ENCODE measurements at places on chromosomes 12 and 14.

DNA sequence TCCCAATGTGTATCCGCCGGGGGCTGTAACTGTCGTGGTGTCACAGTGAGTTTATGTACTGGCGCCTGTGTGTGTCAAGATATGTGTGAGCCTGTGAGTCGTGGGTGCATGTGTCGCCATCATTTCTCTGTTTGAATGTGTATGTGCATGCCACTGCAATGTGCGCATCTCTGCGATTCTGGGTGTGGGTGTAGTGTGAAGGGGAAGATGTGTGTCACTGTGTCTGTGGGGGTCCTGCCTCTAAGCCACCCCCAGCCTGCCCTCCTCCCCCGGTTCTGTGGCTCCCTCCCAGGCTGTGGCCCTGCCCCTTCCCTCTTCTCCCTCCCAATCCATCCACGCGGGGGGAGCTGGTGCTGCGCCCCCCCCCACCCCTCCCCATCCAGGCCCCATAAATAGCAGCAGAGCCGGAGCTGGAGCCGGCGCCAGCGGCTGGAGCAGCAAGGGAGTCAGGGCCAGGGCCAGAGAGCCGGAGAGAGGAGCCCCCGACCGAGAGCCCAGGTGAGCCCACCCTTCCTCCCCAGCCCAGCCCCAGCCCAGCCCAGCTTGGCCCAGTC, at the start of gene CPNE6:
CPNE6 (plus strand) TSS at position 419 of the 554 bp plus-strand sequence. CDS start 1,375 bp downstream, outside the sequence.
- DNase-seq = no peak

DNA sequence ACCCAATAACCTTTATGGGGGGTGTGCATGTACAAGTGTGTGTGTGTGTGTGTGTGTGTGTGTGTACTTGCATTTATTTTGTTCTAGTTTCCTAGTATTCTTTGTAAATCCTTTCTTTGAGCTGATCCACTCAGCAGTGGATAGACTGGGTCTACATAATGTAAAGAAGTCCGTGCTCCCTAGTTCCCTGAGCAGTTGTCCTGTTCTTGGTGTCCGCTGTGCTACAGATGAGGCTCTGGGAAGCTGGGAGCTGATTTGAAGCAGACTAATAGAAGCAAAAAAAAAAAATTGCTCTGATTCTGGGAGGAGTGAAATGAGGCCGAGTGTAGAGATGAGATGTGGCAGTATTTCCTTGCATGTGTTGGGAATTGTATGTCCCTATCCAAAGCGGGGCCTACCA, 150.4 kb upstream of the WSCD2 start:
- DNase-seq = no peak

DNA sequence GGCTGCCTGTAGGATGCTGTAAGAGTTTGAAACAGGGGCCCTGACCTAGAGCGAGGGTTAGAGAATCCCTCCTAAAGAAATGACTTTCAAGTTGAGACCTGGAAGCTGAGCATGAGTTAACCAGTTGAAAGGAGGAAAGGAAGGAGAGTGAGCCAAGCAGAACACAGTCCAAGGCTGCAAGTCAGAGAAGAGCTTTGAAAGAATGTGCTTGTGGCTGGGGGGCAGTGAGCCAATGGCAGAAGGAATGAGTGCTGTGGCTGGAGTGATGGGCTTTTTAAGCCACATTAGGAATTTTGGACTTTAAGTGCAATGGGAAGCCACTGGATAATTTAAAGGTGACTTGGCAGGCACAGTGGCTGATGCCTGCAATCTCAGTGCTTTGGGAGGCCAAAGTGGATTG, 18.1 kb downstream of the CDKN1B start:
- DNase-seq = peak; percentile 60

- no peak for DNase-seq
Observed at GRCh38 chr14:104731320-104732294, 7.6 kb downstream of the ADSS1 start.

GRCh38 chr14:26199590-26200370, 398.1 kb downstream of the NOVA1 start:
- DNase-seq = no peak

GRCh38 chr12:65170209-65170881, 962 bp downstream of the LEMD3 start:
- DNase-seq = peak; percentile 33

DNA sequence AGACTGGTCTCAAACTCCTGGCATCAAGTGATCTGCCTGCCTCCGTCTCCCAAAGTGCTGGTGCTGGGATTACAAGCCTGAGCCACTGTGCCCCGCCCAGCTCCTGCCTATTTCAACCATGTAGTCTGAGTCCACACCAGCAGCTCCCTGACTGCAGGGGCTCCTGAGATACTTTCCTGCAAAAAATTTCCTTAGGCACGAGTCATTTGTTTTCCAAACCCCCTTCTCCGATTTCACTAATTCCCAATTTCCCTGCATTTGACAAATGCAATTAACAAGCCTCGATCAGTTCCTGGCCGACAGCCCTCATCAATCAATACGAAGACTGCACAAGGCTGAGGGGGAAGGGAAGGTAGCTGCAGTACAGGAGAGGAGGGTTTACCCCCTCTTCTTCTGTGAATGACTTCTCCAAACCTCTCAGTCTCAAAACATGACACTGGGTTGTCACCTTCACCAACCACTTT, 10.1 kb downstream of the PSMB5 start:
- no peak for DNase-seq

DNA sequence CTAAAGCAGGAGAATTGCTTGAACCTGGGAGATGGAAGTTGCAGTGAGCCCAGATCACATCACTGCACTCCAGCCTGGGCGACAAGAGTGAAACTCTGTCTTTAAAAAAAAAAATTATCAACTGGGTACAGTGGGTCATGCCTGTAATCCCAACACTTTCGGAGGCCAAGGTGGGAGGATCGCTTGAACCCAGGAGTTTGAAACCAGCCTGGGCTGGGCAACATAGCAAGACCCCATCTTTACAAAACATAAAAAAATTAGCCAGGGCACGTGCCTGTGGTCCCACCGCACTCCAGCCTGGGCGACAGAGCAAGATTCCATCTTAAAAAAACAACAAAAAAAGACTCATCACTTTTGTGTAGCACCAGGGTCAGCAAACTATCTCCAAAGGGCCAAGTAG, 7.1 kb upstream of the NANOG start:
- no peak for DNase-seq

GRCh38 chr14:50736932-50737419, 68.9 kb upstream of the SAV1 start:
- no peak for DNase-seq

DNA sequence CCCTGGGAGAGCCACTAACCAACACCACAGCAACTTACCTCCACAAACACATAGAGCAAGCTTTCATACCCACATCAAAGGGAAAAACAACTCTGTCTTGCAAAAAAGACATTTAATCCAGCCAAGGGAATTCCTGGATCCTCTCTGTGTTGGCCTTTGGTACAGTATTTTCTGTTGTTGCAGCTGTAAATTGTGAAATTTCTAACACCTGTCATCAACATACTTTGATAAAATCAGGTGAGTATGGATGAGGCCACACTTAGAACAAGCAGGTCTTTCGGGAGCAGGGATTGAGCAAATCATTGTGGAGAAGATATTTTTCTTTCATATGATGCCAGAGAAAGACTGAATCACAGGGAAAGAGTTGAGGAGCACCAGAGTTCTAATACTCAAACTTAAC, 89.3 kb downstream of the SPTSSA start:
- peak; percentile 18 for DNase-seq

- DNase-seq = no peak
Observed at GRCh38 chr12:32181498-32182175, 75.0 kb downstream of the BICD1 start.

GRCh38 chr12:121295116-121295745, 1.3 kb downstream of the CAMKK2 start:
- no peak for DNase-seq

DNA sequence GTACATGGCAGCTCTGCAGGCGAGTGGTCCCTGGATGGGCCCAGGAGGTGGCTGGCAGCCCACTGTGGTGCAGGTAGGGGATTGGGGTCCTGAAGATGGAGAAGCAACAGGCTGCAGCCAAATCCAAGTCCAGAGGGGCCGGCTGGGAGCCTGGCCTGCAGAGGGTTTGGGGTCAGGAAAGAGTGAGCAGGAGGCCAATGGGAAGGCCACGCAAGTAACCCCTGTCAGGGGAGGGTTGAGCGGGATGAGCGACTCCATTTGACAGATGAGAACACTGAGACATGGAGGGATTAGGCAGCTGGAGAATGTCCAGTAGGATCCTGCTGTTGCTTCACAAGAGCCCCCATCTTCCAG, 136.0 kb downstream of the BCL11B start:
- no peak for DNase-seq

DNA sequence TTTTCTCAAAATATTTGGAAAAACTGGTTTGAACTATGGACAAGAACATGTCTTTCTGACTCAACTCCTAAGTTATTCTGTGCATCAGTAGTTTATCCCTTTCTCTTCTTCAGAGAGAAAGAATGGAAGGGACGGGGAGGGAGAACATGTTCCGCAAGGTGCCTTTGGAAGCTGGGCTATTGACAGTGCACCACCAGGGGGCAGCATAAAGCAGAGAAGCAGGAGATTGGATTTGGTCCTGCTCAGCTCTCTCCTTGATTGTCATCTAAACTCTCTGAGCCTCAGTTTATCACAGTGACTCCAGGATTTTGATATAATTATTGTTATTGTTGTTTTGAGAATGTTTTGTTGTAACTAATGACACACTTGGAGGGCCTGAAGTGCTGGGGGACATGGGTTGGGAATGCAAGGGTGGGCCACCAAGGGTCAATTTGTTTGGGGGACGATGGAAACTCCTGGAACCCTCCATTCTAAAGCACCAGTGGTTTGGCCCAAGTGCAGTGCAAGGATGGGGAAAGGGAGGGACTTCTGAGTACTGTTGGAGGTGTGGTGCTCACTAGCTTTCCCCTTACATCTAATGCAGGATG, 45.3 kb upstream of the ANO6 start:
- DNase-seq = peak; percentile 74

DNA sequence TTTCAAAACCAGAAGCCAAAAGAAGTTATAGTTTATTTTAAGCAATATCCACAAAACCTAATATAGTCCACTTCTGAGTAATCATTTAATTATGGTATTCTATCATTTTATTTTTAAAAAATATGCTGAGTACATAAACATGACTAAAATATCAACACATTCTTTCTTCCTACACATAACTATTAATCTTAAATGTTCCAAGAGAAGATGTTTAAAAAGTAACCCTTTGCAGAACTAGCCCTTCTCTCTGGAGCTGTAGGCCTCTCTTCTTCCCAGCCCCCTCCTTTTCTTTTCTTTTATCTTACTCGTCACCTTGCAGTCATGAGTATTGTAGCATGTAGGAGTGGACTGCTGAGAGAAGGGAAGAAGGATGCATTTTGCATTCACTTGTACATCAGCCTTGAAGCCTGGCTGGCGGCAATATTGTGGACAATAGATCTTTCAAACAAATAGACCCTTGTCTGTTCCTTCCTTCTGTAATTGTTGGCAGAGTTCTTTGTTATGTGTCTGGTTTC, 941.9 kb downstream of the NRXN3 start:
- DNase-seq = peak; percentile 2

GRCh38 chr14:44462381-44462780, 44.7 kb downstream of the FSCB start:
- no peak for DNase-seq

DNA sequence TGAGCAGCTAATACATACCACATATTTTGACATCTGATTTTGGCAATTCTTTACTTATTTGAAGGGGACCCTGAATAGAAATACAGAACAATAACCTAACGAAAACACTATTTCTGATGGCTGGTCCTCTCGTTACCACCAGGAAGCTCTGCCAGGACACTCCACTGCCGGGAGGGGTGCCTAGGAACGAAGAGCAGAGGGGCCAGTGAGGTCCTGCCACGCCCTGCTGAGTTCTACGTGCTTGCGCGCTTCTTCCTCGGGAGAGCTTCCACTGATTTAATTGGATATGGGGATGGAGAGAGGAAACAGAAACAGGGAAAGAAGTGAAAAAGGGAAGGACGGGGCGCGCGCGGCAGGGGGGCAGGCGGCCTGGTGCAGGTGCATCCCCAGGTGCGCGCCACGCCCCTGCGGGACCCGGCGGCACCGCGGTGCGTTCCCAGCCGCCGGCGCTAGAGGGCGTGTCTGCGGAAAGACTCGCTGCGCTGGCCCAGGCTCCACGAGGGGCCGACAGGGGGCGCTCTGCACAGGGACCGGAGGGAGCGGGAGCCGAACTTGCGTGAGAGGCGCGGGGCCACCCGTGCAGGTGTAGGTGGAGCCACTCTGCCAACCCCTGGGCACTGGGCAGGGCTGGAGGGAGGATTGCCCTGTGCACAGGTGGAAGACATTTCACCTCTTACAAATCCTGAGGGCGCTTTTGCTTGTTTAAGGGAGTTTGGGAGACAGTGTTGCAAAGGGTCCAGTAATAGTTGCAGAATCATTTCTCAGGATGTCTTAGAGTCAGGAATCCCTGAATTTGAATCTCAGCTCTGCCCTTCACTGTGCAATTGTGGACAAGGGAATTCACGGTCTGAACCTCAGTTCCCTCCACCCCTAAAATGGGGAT, 986.3 kb upstream of the TMEM132C start:
- DNase-seq = no peak

DNA sequence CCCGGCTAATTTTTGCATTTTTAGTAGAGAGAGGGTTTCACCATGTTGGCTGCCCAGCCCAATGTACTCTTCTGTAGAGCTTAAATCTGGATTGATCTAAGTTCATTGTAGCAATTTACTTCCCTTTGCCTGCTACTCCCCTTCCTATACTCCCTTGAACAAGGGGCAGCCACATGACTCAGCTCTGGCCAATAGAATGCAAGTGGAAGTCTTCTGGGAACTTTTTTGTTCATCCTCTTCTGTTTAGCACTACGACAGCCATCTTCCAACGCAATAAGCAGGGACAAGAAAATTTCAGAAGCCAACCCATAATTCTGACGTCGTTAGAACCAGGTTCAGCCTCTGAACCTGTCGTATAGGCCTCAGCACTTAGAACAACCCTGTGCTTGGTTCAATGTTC, 6.4 kb upstream of the RAD52 start:
- DNase-seq = no peak

- DNase-seq = no peak
Observed at GRCh38 chr14:90842726-90843125, 26.5 kb upstream of the TTC7B start.

DNA sequence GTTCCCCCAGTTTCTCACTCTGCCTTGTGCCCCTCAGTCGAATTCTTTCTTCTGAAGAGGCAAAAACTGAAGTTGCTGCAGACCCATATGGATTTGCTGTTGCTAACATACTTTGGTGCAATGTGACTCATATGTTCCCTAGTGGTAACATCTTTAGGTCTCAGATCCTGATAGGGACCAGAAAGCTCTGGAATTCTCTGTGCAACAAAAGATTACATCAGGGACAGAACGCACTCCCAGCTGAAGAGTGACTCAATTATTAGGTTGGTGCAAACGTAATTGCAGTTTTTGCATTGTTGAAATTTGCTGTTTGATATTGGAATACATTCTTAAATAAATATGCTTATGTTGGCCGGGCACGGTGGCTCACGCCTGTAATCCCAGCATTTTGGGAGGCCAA, 8.2 kb upstream of the DHRS2 start:
- peak; percentile 39 for DNase-seq
